ENCODE measurements at places on chromosomes 6 and 20.

GRCh38 chr20:46349742-46350056 lies 41.4 kb upstream of the CDH22 start:
- H3K27me3 ChIP-seq: no peaks in the 10 kb centered on the region
- peaks cover 21% of the 10 kb centered on the region for H3K4me1 ChIP-seq
- peaks cover 13% of the 10 kb centered on the region for H3K36me3 ChIP-seq
- DNase-seq: no peak
- no peak overlapping the region for H3K4me3 ChIP-seq

DNA sequence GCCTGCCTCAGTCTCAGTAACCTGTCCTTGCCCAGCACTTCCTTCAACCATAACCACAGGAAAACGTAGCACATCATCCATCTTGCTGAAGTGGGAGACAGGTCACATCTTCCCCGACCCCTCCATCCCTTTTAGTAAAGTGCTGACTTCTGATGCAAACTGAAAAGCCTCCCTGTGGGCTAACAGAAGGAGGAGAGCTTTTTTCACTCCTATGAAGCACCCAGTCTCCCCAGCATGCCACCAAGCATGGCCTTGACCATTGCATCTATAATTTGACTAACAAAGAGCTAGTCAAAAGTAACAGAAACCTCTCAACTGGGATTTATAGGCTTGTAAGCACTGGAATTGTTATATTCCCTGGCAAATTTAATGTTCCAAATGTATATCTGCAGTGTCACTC lies 288.9 kb upstream of the IRAK1BP1 start:
- no peaks in the 10 kb centered on the region for H3K36me3 ChIP-seq
- DNase-seq: no peak
- no peak overlapping the region for H3K27ac ChIP-seq
- H3K27me3 ChIP-seq: no peaks in the 10 kb centered on the region
- no peaks in the 10 kb centered on the region for H3K4me1 ChIP-seq
- no peak overlapping the region for H3K4me3 ChIP-seq

GRCh38 chr6:28269492-28269891 lies 2.5 kb downstream of the ZSCAN26 start:
- peak overlapping the region; percentile 38 for H3K27ac ChIP-seq
- peaks cover 4% of the 10 kb centered on the region for H3K36me3 ChIP-seq
- peaks cover 33% of the 10 kb centered on the region for H3K4me1 ChIP-seq
- DNase-seq: peak; percentile 10
- no peaks in the 10 kb centered on the region for H3K27me3 ChIP-seq

GRCh38 chr20:59632541-59633113 lies 28.3 kb downstream of the PHACTR3 start:
- no peak for DNase-seq
- no peaks in the 10 kb centered on the region for H3K4me1 ChIP-seq
- peaks cover 18% of the 10 kb centered on the region for H3K27me3 ChIP-seq
- no peak overlapping the region for H3K27ac ChIP-seq
- H3K4me3 ChIP-seq: no peak overlapping the region

DNA sequence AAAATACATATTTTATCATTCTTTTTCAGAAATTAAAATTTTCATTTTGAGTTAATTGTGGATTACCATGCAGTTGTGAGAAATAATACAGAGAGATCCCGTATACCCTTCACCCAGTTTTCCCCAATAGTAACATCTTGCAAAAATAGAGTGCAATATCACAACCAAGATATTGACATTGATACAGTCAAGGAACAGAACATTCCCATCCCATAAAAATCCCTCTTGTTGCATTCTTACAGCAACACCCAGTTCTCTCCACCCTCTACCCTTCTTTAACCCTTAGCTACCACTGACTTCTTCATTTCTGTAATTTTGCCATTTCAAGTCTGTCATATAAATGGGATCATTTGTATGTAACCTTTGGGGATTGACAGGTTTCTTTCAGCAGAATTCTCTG lies 6.9 kb upstream of the AKAP12 start:
- peaks cover 21% of the 10 kb centered on the region for H3K4me1 ChIP-seq
- H3K27me3 ChIP-seq: peaks cover 45% of the 10 kb centered on the region
- no peak overlapping the region for H3K4me3 ChIP-seq
- DNase-seq: no peak
